Esophagus squamous epithelium (tissue), 5 donors: ENCODE measurements at places on chromosomes 16 and 17. TPM values are rescaled to one million over a fixed set of nuclear protein-coding genes. Genes with fewer than 3 reads are reported as not detected.

GRCh38 chr16:53904533-53904932, 200.6 kb downstream of the FTO start:
- no peak for DNase-seq

Gene MYOCD
- total RNA-seq, result 27.5 TPM

- no peak for DNase-seq
Measured at GRCh38 chr17:2398655-2399571, 1.9 kb downstream of the MNT start.

GRCh38 chr16:13612623-13613022, 307.3 kb upstream of the ERCC4 start:
- no peak for DNase-seq

GRCh38 chr16:88536510-88536909, 33.7 kb upstream of the ZC3H18 start:
- no peak for DNase-seq

Gene CDC42EP4
- total RNA-seq, result 48.4 TPM

GRCh38 chr17:40963838-40964237, 2.9 kb downstream of the KRT39 start:
- DNase-seq, result no peak

DNA sequence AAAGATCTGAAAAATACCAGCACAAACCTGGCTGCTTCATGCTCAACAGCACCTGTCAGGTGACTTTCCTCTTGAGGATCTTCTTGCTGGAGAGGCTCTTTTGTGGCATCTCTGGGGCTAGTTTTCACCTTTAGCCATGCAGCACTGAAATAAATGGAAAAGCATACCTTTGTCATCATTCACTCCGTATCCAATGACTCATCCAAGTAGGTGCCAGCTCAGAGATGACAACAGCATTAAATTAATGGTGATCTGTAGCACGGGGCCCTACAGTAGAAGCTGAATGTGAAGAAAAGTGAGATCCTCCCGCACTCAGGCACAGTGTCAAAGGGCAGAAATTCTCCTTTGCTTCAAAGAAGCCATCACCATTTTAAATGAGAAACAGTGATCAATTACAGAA, 32.2 kb downstream of the KIAA0753 start:
- DNase-seq, result no peak

Gene EIF5A
- total RNA-seq, result 543 TPM

GRCh38 chr16:13315642-13316427, 414.4 kb downstream of the SHISA9 start:
- DNase-seq, result no peak

Gene SOX9
- total RNA-seq, result 11.5 TPM

Gene CDYL2
- 1.8 TPM for total RNA-seq

GRCh38 chr17:75260641-75261335, 618 bp downstream of the GGA3 start:
- DNase-seq, result no peak

DNA sequence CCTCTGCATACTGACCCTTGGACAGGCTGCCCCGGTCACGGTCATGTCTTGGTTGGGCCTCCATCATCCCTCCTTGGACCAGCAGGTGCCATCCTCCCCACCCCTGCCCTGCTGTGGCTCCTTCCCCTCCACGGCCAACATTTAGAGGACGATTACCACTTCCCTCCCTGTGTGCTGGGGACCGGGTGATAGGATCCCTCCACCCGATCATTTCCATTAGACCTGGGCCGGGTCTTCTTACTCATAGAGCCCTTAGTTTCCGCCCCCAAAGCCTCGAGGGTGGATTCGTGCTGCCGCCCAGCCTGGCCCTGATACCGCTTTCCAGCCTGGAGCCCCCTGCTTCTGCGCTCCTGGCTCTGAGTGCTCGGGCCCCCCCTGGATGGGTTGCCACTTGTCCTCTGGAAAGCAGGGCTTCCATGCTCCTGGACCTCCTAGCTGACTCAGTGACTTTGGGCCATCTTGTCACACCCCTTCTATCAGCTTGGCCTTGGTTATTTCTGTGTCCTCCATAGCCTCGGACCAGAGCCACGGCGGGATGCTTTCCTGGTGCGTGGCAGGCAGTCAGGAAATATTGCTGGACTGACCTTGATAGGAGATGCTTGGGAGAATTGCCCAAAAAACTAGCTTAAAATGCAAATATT, 171.4 kb downstream of the SEC14L1 start:
- no peak for DNase-seq

Gene HOXB6
- total RNA-seq, result not detected

Gene CES4A
- 5.7 TPM for total RNA-seq

Gene CACNB1
- total RNA-seq, result 1.1 TPM

DNA sequence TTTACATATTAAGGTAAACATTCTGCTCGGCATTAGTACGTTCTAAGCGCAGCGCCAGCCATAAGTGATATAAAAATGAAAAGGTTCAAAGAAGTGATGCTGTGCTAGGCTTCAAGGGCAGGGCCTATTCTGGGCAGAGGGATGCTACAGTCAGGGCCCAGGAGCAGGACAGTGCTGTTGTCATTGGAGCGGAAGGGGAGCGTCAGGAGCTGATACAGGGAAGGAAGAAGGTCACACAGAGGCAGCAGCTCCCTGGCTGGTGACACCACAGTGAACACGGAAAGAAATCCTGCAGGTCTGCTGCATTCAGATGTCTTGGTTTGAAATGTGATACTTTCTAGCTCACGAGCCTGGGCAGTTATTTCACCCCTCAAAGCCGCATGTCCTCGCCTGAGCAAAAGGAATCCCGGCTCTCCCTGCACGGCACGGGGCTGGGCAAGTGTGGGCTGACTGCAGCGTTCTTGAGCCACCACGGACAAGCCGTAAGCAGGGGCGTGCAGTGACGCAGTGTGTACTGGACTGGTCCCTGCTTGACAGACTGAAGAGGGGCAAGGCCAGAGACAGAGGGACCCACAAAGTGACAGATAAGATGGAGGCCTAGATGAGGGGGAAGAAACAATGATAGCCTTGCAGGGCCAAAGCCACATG, 41.1 kb downstream of the ZCCHC14 start:
- DNase-seq, result no peak

Gene SHISA9
- not detected for total RNA-seq

Gene CSH2
- total RNA-seq, result not detected

Gene ANKS4B
- not detected for total RNA-seq

- no peak for DNase-seq
Measured at GRCh38 chr16:72481419-72481818, 309.5 kb upstream of the PMFBP1 start.

Gene CEP131
- 5.9 TPM for total RNA-seq

- no peak for DNase-seq
Measured at GRCh38 chr17:41773190-41773588, 13.3 kb downstream of the JUP start.

DNA sequence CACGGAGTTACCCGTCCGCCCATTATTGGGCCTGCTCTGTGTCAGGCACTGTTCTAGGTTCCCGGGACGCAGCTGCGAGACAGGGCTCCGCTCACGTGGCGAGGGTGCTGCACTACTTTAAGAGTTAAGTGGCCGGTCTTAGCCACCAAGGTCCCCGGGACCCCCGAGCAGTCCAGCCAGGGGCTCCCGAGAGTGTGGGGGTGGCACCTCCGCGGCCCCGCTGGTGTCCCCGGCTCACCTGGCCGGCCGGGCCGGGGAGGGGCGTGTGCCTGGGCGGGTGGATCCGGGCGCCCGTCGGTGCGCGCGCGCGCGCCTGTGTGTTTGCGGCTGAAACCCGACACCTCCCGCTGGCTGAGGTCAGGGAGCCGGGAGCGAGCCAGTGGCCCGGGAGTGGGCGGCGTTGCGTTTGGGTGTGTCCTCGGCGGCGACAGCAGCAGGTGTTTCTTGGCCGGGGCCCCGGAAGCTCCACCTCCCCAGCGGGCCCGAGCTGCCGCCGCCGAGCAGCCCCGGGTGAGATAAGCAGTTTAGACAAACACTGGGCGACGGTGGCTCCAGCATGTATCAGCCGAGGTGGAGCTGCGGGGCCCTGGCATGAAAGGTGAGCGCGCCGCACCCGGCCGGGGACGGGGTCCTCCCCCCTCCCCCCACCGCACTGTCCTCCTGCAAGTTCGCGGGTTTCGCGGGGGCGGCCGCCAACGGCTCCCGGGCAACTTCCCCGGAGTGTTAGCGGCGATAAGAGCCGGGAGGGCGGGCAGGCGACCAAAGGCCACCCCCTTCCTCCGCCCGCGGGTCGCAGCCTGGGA, at the start of gene GSE1:
TSS of gene GSE1 (plus strand) at position 522 of the 803 bp plus-strand sequence. CDS start at position 592, 70 bp downstream.
- DNase-seq, result no peak

Gene CARD14
- total RNA-seq, result 19.1 TPM

Gene MYH13
- not detected for total RNA-seq
